ENCODE measurements at places on chromosomes 12 and 14.
A peak's percentile ranks its signal among the peaks of the same experiment; 100 is the strongest.

- DNase-seq, result peak; percentile 64
Observed at GRCh38 chr12:3073438-3074250, 3.5 kb upstream of the TSPAN9 start.

- DNase-seq, result no peak
Observed at GRCh38 chr12:52515927-52516831, 4.0 kb downstream of the KRT5 start.

GRCh38 chr12:6867413-6868210, at the start of gene TPI1:
Gene TPI1 (plus strand): TSS chr12:6867531. CDS start chr12:6867567, 36 bp downstream.
- DNase-seq, result peak; percentile 67

GRCh38 chr12:108792361-108793292, 61.3 kb upstream of the CORO1C start:
- DNase-seq, result no peak

DNA sequence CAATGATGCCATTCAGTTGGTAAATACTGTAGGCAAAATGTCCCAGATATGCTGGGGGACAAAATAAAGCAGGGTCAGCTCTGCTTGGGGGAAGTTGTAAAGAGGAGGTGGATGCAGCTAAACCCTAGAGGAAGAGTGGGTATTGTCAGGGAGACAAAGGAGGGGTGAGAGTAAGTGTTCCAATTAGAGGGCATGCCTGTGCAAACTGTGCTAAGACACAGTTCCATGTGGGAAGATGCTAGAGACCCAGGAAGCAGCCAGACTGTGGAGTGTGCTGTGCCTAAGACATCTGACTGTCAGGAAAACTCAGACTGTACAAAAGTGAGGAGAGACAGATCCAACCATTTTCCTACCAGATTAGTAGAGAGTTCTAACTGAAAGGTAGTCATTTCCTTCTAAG, 474.3 kb downstream of the ATP23 start:
- DNase-seq, result no peak

GRCh38 chr12:30614031-30614430, 81.6 kb downstream of the IPO8 start:
- no peak for DNase-seq
